Activated T-cell treated with anti-CD3 and anti-CD28 coated beads for 24 hours (primary cell): ENCODE measurements at places on chromosomes 2 and 18.

GRCh38 chr2:25187729-25188350 is 19.5 kb upstream of the POMC start:
- no peak for DNase-seq

DNA sequence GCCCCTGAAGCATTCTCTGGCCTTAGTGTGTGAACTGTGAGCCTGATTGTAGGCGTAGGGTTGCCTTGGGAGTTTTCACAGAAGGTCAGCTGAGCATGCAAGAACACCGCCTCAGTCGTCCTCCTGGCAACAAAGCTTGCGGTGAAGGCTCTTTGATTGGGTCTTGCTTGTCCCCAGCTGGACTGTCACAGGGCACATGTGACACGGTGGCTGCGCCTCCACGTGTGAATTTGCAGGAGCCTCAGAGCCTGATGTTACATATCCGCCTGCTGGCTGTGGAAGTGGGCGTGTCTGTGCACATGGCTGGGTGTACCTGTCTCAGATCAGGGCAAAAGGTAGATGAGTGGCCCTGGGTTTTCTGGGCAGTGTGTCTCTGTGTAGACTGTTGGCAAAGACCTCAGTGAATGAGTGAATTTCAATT is 228.7 kb downstream of the HAUS1 start:
- no peak for DNase-seq

DNA sequence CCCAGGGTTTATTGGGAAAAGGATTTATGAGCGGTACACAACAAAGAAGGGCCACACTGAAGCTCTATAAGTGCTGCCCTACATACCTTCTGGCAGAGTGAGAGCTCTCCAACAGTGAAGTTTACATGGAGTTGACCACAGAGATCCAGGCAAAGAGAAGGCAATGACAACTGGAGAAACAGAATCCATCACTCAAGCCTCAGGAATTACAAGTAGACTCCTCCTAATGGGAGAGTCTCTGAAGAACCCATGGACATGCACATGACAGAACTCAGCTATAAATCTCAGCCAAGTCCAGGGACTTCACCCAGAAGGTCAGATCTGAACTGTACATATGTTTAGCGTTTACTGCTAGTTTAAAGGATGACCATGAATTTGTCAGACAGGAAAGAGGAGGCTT is 164.7 kb downstream of the DNAH7 start:
- DNase-seq, result no peak

DNA sequence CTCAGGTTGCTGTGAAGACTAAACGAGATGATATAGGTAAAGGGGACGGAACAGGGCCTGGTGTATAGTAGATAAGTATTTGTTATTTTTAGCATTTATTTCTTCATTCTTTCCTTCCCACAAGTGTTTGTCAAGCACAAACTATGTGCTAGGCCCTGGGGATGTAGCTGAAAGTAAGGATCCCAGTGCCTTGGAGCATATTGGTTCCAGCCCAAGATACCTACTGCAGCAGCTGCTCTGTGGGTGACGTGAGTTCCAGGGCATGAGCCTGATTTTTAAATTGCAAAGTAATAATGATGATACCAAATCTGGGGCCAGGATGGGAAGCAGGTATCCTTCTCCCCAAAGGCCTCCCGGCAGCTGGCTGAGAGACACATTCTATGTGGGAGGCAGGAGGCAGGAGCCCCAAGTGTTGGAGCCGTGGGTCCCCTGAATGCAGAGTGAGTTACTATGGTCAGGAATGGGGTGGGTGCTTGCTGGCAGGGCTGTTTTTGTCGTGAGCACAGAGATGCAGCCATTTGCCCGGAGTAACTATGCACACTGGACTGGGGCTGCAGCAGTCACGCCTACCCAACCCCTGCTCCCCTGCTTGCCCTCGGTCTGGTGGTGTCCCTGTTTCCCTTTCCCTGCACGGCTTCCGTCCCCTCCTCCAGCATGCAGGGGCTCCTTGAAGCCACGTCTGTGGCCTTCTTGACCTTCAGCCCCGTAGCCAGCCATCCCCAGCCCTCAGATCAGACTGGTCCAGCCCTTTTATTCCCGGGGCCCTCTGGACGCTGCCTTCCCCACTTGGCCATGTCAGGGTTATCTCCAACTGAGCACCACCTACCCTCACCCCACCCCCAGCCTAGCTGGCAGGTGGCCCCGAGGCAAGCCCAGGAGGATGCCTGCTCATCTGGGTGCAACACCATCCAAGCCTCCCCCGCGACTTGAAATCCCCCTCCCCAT is 52.4 kb downstream of the INHBB start:
- DNase-seq, result no peak

GRCh38 chr2:32264422-32265105 is at the start of gene NLRC4:
NLRC4 (minus strand) TSS chr2:32264886; CDS start chr2:32256775, 8,111 bp downstream.
- no peak for DNase-seq

GRCh38 chr2:130871843-130872740 is 35.4 kb downstream of the ARHGEF4 start:
- no peak for DNase-seq

DNA sequence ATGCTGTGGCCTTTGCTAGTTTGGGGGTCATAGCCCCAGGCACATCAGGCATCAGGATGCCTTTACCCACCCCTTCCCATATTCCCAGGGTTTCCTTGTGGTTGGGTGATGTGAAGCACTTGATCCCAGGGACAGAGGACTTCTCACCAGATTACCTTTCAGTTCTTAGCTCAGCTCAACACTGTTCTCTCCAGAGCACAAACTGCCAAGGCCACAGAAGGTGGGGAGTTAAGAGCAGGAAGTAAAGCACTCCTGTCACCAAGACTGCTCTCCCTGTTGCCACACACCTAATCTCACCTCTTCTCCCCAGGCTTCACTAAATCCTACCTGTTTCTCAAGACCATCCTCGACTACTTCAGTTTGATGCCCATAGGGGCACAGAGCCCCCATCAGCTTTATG is 25.9 kb downstream of the FHOD3 start:
- no peak for DNase-seq

GRCh38 chr2:218870984-218871344 is 9.7 kb upstream of the WNT10A start:
- no peak for DNase-seq

DNA sequence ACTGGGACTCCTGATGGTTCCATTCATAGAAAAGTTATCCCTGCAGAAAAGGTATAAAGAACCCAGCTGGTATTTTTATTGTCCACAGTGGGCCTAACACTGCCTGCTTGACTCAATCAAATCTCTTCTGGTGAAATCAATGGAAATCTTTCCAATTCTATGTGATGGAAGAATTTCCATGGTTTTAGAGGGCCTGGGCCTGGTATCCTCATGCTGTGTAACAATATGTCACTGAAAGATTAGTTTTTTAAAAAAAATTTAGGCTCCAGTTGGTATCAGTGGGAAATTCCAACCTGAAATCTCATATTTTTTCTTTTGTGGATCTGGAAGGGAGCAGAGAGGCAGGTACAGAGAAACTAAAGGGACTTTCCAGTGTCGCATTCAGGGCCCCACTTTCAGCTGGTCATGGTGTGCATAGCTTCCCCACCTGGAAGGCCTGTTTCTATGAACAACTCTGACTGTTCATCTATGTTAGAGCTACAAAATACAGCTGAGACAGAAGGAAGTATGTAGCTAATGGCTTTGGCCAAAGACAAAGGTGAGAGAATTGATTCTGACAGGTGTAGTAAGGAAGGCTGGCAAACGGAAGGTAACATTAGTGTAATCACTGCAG is 20.9 kb downstream of the NEB start:
- no peak for DNase-seq

- DNase-seq, result no peak
Measured at GRCh38 chr2:8198766-8199382, 483.0 kb upstream of the ID2 start.

DNA sequence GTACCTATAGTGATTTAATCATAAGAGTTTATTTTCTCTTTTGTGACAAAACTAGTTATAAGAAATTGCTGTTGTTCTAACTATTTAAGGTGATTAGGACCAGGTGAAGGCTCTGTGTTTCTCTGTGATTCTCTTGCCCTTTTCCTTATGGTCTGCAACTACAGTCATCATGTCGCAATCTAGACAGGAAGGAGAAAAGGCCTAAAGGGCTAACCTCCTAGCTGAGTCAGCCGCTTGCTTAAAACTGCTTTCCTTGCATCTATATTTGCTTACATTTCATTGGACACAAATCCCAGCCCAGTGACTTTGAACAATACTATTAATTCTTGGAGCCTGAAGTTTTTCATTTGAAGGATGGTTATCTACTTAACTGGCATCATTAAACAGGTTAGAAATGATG is 93.1 kb downstream of the PIK3C3 start:
- no peak for DNase-seq

- no peak for DNase-seq
Measured at GRCh38 chr2:119245076-119245840, 21.6 kb downstream of the STEAP3 start.

- DNase-seq, result no peak
Measured at GRCh38 chr2:107091163-107091864, 205.3 kb upstream of the ST6GAL2 start.

DNA sequence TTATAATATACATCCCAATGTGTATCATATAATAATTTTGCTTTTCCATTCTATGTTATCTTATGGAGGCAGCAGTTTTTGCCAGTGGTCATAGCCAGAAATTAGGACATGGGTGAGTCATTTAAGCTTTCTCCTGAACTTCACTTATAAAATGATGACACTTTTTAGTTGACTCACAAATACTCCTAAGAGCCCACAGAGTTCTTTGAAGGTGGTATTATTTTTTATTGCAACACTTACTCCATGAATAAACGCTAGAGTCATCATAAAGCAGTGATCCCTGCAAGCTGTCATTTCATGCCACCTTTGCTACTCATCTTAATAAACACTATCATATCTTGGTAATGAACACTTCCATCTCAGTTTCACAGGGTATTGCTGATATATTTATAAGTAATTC is 69.9 kb upstream of the MAPRE2 start:
- no peak for DNase-seq

DNA sequence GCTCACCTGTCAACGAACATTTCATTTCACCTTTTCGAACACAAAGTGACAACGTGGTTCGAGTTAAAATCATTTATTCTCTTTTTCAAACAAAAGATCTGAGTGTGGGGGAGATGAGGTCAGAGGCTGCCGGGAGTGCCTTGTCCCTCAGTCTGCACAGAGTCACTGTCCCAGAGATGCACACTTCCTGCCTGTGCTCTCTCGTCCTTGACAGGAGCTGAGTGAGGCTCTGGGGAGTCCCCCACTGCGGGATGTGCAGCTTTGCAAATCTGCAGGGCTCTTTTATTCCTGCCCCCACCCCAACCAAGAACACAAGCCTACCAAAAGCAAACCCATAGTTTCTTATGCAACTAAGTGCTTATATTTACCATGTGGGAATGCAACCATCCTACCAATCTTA is 497.8 kb downstream of the EIPR1 start:
- DNase-seq, result no peak

GRCh38 chr2:29074411-29074810 is at the start of gene PCARE:
PCARE (minus strand) TSS chr2:29074523; CDS start chr2:29074261, 262 bp downstream.
- DNase-seq, result no peak

DNA sequence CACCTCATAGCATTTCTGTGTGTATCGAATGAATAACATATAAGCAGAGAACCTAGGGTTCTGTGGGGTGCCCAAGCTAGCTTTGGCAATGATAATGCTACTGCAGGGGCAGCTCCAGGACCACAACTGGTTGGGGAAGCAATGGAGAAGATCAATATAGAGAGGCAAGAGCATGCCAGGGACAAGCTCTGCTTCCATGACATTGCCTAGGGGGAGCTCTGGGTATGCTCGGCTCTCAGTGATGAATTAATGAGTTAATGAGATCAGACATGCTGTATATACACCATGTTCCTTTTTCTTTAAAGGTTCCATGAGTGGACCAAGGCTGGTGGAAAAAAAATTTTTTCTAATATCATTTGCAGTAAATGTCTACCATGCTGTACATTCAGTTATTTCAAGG is 618.4 kb downstream of the BCL11A start:
- no peak for DNase-seq

DNA sequence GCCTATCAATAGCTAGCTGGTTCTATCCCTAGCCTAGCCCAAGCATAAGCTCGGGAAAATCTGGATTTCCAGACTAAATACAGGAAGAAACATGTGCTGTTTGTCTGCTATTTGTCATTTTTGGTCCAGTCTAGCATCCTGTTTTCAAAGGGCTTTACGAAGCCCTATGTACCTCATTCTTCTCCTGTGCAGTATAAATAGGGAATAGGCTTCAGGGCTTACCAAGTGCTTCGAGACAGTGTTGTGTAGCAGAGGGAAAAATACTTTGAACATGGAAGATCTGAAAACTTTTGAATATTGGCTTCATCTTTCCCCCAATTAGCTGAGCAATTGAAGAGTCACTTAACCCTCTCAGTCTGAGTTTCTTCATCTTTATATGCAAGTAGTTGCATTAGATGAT is 679.8 kb downstream of the TDRD15 start:
- no peak for DNase-seq

DNA sequence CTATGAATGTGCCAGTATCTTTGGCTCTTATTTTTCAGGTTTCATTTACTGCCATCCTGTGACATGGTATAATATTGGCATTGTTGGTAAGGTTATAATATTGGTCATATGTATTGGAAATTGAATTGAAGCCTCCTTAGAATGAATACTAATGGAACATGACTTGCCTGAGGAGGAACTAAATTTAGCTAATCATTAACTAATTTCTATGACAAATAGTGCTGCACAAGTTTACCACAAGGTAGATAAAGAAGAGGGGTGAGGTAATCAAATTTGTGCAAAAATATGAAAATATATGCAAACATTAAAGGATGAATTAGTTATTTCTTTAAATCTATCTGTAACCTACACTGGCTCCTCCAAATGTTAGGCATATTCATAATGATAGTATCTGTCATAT is 43.2 kb upstream of the ORC2 start:
- no peak for DNase-seq

- no peak for DNase-seq
Measured at GRCh38 chr2:241237949-241238371, 49.5 kb downstream of the ANO7 start.

- DNase-seq, result no peak
Measured at GRCh38 chr2:160790738-160791137, 297.1 kb upstream of the RBMS1 start.

GRCh38 chr2:158967731-158968395 is 577 bp upstream of the TANC1 start:
- no peak for DNase-seq

DNA sequence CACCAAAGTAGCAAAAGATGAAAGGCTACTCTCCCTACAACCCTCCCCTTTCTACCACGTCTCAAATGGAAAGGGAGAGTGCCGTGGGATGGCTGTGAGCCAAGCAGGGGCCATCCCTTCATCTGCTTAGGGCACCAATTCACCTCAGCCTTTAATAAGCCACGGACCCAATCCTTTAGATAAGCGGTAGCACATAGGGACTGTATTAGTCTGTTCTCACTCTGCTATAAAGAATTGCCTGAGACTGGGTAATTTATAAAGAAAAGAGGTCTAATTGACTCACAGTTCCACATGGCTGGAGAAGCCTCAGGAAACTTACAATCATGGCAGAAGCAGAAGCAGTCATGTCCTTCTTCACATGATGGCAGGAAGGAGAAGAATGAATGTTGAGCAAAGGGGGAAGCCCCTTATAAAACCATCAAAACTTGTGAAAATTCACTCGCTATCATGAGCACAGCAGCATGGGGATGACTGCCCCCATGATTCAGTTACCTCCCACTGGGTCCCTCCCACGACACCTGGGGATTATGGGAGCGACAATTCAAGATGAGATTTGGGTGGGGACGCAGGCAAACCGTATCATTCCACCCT is 85.9 kb upstream of the IL1R2 start:
- no peak for DNase-seq
